ENCODE measurements at places on chromosomes 6 and 20. TPM values are rescaled to one million over a fixed set of nuclear protein-coding genes. Genes with fewer than 3 reads are reported as not detected.

GRCh38 chr6:24759718-24760117 lies 15.0 kb upstream of the GMNN start:
- no peak for DNase-seq

GRCh38 chr6:159726255-159726917 lies 920 bp upstream of the WTAP start:
- no peak for DNase-seq

DNA sequence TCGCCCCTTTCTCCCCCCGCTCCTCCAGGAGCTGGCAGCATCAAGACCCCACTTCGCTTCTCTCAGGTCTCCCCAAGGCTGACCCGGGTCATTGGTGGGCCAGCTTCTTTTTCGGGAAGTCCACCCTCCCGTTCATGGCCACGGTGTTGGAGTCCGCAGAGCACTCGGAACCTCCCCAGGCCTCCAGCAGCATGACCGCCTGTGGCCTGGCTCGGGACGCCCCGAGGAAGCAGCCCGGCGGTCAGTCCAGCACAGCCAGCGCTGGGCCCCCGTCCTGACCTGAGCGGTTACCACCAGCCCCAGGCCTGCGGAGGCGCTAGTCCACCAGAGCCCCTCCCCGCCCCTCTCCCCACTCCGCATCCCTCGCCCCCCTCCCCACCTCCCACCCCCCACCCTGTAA lies 1.0 kb downstream of the PPDPF start:
- DNase-seq, result no peak

DNA sequence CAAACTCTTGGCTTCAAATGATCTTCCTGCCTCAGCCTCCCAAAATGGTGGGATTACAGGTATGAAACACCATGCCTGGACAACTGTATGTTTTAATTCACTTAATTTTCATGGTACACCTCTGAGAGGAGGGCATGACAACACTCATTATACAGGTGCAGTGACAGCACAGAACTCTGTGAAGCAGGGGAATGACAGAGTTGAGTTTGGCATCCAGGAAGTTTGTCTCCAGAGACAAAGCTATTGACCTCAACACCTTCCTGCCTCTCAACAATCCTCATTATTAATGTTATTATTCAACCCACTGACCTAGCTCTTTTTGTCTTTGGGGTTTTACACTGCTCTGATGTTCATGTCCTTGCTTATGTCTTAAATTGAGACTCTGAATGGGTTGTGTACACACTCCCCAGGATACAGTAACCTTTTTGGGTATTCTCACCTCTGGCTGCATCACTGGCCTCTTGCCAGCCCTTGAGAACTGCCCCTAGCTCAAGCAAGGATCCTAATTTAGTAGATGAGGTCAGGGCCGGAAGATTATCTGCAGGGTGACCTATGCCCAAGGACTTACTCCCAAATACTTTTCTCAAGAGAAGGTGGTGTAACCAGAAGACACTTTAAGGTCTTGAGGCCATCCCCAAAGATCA lies 13.0 kb upstream of the IER3 start:
- DNase-seq, result no peak

DNA sequence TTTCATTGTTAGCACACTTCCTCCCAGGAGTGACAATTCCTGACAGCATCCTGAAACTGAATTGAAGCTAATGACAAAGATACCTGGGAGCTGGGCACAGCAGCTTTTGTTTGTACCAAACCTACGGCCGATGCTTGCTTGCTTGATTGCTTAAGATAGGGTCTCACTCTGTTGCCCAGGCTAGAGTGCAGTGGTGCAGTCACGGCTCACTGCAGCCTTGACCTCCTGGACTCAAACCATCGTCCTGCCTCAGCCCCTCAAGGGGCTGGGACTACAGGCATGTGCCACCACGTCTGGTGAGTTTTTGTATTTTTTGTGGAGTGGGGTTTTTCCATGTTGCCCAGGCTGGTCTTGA lies 84.7 kb upstream of the SCP2D1 start:
- no peak for DNase-seq

- no peak for DNase-seq
Observed at GRCh38 chr6:46808806-46809205, 15.6 kb downstream of the MEP1A start.

APMAP gene
- polyA plus RNA-seq, result 54.9 TPM

GRCh38 chr6:168189200-168190013 lies 110.4 kb upstream of the FRMD1 start:
- no peak for DNase-seq

KIF13A gene
- 41.1 TPM for polyA plus RNA-seq

GRCh38 chr6:5472571-5472970 lies 211.3 kb downstream of the FARS2 start:
- DNase-seq, result no peak

CD83 gene
- 1.8 TPM for polyA plus RNA-seq

FOXA2 gene
- not detected for polyA plus RNA-seq

RPS18 gene
- polyA plus RNA-seq, result 4,357 TPM
